GM20000 (cell line): ENCODE measurements at places on chromosomes 6 and 20.
A peak's percentile ranks its signal among the peaks of the same experiment; 100 is the strongest.

GRCh38 chr20:7980332-7981046, 39.1 kb downstream of the TMX4 start:
- peak; percentile 32 for DNase-seq

- no peak for DNase-seq
These were observed 43.4 kb upstream of the ARHGAP18 start for GRCh38 chr6:129753422-129753821.

DNA sequence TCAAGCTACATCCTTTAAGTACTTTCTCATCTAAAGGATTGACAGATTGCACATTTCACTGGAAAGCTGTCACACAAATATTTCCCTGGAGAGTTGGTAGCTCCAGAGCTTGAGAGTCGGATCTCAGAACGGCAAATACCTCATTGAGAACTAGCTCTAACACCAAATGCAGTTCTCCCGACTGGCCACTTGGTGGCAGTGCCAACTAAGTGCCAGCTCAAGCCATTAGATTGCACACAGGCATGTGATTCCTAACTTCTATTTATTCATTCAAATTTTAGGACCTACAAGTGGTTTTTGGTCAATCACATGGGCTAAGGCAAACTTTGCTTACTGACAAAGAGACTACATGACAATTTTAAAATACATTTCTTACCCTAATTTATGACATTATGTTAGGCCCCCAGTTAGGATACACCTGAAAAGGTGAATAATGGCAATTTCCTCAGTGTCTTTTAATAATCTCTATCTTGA, 7.9 kb upstream of the MCHR2 start:
- peak; percentile 63 for DNase-seq

- no peak for DNase-seq
These were observed 128.6 kb upstream of the SLC22A23 start for GRCh38 chr6:3585320-3585935.

DNA sequence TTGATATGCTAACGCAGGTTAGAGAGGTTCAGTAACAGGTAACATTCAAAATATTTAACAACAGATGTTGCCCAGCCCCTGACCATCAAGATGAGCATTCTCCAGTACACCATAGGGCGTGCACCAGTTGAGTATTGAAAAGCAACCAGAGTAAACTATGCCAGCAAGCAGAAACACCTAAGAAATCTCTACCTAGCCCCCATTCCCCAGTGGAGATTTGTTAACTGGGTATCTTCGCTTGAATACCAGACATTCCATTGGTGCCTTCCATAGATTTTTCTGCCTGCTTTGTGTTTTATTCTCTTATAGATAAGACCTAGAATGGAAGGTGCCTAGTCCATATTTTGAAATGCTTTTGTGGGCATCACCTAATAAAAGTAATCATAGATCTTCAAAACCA, 623.9 kb downstream of the KIF16B start:
- DNase-seq, result no peak

GRCh38 chr6:38973178-38974057, 75.2 kb upstream of the GLP1R start:
- peak; percentile 54 for DNase-seq

GRCh38 chr6:38671885-38672467, 31.0 kb downstream of the GLO1 start:
- peak; percentile 70 for DNase-seq

DNA sequence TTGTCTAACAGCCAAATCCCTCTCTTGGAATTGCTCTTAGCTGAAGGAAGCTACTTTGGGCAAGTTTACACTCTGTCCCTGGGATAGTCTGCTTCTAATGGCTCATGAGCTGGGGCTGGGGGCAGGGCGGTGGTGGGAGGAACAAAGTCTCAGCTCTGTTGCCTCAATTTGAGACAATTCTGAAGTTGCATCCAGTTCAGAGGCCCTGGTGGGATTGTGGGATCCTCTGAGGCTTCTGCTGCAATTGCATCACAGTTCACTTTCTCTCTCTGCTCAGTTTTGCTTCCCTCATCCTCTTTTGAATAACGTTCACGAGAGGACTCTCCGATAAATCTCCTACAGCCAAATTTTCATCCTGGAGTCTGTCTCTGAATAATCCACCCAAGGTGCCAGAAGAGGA, 440.6 kb upstream of the SLC35B3 start:
- DNase-seq, result no peak

- DNase-seq, result no peak
These were observed 76.4 kb downstream of the DHX35 start for GRCh38 chr20:39038495-39038894.

DNA sequence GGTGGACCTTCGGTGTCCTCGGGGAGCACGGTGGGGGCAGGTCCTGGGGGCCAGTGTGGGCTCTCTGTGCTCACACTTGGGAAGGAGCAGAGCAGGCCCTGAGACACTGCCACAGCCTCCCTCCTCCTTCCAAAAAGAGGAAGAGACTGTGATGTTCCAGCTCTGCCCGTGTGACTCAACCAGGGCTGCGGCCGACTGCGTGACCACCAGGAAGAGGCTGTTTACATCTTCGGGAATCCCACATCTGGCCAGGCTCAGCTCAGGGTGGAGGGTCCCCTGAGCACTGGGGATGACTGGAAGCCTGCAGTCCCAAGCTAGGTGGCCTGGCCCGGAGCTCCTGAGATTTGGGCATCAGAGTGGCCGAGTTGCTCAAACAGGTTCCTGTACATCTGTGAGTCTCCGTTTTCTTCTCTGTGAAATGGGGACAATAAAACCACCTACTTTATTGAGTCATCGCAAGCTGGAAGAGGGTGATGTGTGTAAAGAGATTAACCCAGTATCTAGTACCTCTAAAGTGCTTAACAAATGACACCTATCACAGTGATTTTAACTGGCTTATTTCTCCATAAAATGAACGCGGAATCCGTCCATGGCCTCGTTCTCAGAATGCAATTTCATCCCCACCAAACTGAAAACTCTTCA, 242.1 kb downstream of the DLL1 start:
- DNase-seq, result no peak

DNA sequence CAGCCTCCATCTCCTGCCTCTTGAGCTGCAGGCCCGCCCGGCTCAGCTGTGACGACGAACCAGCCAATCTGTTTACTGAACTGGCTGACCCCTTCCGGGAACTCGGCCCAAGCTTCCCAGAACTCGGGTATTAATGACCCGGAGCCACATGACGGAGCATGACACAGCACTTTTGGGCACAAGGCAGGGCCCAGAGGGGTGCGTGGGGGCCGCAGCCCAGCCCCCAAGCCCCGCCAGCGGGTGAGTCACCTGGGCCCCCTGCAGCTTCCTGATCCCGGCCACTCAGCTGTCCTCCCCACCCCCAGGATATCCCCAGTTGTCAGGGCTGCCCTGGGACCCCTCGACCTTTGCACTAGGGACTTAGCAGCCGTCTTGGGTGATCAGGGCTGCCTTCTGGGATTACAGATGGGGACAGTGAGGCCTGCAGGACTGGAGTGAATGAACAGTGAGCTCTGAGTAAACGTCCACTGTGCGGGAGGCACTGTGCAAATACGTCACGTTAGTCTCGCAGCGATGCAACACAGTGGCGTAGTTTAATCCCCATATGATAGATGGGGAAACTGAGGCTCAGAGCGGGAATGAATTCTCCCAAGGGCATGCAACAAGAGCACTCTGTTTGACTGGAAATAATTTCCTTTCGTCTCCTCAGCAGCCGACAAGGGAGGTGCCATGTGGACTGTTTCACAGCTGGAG, 102.1 kb downstream of the CEBPB start:
- no peak for DNase-seq

- peak; percentile 36 for DNase-seq
These were observed 19.4 kb downstream of the MAP3K5 start for GRCh38 chr6:136772685-136773472.
